ENCODE measurements at places on chromosomes 6 and 20.

GRCh38 chr6:52108128-52108527 lies 20.7 kb upstream of the PKHD1 start:
- DNase-seq = no peak

- no peak for DNase-seq
Observed at GRCh38 chr20:41358717-41359116, 7.9 kb downstream of the EMILIN3 start.

DNA sequence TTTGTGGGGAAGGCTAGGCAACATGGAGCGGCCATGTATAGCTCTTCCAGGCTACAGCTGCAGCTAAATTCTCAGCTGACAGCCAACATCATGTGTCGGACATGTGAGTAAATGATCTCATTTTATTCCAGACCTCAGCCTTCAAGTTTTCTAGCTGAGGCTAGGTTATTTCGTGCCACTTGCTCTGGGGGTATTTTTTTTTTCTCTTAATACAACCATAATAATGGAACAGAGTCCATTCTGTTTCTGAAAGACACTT lies 573.5 kb downstream of the CD109 start:
- no peak for DNase-seq

DNA sequence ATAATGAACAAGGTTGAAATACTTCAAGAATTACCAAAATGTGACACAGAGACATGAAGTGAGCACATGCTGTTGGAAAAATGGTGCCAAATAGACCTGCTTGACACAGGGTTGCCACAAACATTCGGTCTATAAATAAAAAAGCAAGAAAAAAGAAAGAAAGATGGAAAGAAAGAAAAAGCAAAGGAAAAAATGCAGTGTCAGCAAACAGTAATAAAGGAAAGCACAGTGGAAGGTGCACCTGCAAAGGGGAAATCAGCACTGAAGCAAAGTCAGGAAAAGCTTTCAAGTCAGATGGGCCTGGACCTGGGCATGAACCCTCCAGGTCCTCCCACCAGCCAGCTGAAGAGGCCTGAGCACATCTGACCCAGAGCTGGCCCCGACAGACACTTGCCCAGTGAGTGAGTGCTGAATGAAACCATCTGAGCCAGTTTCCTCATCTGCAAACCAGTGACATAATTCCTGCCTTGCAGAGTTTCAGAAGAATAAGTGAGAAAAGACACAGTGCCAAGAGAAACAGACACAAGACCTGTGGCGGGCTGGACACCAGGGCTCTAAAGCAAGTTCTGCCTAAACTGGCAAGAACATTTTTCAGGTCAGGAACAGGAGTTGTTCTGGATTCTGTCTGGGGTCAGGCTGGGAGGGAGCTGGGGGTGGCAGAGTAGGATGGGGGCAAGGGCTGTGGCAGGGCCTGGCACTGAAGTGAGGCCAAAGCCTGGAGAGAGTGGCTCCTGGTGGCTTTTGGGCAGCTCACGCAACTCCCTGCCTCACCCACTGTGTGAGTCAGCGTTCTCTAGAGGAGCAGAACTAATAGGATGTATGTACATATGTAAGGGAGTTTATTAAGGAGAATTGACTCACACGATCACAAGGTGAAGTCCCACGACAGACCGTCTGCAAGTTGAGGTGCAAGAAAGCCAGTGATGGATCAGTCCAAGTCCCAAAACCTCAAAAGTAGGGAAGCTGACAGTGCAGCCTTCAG lies 23.9 kb upstream of the MICB start:
- DNase-seq = peak; percentile 65

DNA sequence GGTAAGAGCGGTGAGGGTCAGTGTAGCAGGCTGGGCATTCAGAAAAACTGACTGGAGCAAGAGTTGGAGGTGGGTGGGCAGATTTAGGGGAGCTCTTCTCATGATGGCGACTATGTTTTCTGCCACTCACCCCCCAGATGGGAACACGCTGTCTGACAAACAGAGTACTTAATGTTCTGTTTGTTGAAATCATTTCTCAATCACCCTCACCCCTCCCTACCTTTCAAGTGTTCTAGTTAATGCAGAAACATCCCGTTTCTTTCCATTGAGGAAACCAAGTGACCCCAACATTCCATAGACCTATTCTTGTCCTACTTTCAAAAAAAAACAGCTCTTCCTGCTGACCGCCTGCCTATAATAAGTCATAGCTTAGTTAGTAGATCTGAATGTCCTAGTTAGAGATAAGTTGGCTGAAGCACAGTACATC lies 132.5 kb upstream of the NEDD9 start:
- no peak for DNase-seq

DNA sequence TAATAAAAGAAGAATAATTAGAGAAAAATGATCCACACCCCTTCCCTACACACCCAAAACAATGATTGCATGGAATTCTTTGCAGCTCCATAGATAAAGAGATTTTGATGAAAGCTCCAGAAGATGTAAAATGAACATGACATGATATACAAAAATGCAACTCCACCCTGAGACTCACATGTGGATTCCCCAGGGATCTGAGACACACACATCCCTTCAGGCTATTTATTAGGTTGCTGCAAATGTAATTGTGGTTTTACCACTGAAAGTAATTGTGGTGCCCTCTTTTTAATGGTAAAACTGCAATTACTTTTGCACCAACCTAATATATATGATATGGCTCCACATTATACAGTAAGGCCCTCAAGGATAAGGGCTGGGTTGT lies 40.4 kb upstream of the TBC1D7 start:
- no peak for DNase-seq

DNA sequence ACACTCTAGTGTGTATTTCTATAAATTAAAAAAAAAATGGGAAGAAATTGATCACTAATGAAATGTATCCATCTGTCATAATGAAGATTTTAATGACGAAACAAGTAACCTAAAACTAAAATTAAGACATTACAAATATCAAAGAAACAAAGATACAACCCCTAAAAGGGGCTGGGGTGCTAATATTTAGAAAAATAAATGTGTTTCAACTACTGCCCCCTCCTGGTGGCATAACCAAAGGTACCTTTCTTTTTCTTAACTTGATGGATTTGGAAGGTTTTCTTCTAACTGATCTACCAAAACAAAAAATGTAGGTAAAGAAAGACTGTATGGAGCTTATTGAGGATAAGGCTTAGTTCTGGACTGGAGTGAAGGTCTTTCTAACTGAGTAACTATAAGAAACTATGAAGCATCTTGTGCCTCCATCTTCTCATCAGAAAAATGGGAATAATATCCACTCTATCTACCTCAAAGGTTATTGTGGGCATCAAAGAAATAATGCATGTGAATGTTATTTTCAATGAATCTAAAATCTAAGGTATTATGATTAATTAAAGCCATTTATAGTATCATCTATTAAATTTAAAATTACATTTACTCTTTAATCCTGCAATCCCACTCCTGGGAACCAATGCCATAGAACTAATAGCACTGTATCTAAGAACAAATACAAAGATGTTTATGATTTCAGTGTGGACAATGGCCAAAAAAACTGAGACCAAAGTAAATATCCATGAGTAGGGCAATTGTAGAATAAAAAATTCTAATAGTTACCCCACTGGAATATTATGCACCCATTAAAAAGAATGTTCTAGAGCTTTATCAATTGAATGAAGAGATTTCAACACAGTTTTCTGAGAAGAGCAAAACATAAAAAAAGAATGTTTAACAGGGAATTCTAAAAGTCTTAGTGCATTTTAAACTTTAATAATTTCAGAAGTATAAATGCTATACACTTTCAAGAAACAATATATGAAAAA lies 117.2 kb downstream of the BACH2 start:
- no peak for DNase-seq

DNA sequence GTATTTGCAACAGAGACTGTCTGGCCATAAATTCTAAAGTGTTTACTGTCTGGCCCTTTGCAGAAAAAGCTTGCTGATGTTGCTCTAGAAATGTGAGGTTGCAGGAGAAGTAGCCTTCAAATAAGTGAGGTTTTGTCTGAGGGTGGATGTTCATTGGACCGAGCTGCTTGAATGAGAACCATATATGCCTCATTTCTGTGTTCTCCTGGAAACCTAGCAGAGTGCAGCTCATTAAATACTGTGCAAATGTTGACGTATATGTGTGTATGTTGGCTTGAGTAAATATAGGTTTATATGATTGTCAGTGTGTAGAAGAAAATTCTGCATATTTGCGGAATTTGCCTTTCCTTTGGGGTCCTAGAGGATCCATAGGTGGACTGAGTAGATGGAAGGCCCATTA lies 39.0 kb downstream of the CHMP4B start:
- no peak for DNase-seq

DNA sequence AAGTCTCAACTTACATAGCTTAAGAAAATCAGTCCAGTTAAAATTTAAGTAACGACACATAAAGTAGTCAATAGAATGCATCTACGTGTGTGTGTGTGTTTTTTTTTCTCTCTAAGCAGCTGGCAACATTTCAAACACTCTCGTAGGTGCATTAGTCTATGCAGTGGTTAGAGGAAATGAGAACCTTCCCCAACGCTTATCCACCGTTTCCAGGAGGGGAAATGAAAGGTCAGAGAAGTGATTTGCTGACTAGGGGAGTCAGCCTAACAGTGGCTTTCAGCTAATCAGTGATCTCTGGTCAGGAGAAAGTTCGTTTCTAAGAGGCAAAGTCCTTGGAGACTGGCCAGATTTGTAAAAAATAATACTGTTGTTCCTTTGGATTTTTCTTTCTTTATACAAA lies 806.6 kb downstream of the C6orf118 start:
- DNase-seq = no peak

- no peak for DNase-seq
Observed at GRCh38 chr20:35252037-35252461, 25.6 kb downstream of the MMP24 start.

GRCh38 chr6:111996144-111996865 lies 57.6 kb upstream of the CCN6 start:
- DNase-seq = no peak

GRCh38 chr6:145668844-145669243 lies 66.5 kb downstream of the EPM2A start:
- DNase-seq = no peak

GRCh38 chr6:30357678-30358540 lies 13.0 kb downstream of the RPP21 start:
- DNase-seq = no peak

- DNase-seq = no peak
Observed at GRCh38 chr6:146795479-146796133, 196.8 kb downstream of the ADGB start.

- no peak for DNase-seq
Observed at GRCh38 chr6:35453236-35453635, 1.1 kb downstream of the FANCE start.

GRCh38 chr6:106525882-106526275 lies 103.4 kb downstream of the RTN4IP1 start:
- DNase-seq = no peak

GRCh38 chr6:149500096-149500495 lies 15.3 kb upstream of the ZC3H12D start:
- no peak for DNase-seq

- no peak for DNase-seq
Observed at GRCh38 chr6:50096296-50096695, 46.6 kb upstream of the DEFB112 start.

DNA sequence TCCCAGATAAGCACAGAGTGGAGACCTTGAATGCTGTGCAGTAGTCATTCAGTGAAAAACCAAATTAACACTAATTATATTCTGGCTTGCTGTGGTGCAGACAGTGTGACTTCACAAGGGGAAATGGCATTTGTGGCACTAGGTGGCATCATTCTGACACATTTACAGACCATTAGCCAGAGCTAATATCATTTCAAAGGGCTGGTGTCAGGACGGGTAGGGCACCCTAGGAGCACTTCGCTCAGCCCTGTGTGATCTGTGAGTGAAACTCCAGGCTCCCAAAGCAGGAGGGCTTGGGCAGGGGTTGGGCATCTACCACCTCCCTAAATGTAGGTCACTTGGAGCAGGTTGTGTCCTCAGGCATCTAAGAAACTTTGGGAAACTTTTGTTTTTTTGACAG lies 555.8 kb downstream of the PKHD1 start:
- DNase-seq = no peak

DNA sequence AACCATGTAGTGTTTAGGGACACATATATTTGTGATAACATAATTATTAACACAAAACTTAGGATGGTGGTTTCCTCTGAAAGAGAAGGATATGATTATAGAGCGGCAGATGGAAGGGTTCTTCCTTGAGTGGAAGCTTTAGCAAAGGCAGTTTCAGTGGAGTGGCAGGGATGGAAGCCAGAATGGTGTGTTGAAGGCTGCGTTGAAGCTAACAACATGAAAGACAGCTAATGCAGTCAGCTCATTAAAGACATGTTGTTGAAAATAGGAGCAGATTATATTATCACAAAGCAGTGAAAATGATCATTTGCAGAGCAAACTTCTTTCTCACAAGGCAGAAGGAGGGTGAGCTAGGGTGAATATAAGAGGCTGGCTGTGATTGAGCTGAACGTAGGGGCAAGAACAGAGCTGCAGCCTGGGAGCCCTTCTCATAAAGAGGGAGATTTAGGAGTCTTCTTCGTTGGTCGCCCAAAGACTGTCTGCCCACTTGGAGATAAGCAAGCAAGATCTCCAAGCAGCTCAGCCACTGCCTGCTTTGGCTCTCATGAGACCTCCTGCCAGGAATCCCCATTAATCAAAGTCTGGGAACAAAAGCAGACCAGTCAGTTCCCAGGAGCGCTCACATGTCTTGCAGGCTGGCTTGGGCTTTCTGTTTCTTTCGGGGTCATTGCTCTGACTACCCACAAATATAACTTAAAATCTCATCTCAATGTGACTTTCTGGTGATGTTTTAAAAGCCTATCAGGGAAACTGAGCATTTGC lies 2.6 kb upstream of the ANKRD6 start:
- DNase-seq = no peak

DNA sequence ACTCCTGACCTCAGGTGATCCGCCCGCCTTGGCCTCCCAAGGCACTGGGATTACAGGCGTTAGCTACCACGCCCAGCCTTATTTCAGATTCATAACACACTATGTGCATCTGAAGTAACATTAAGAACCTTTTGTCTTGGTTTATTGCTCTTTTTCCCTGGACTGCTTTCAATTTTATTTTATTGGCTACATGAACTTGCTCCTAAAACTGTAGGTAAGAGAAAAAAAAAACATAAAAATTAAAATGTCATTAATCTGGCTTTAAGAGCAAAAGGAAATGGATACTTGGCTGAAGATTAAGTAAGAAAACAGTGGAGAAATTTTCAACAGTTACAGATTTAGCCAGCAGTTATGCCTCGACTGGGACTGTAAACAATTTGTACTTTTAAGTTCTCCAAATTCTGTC lies 62.5 kb downstream of the GJA1 start:
- no peak for DNase-seq

- no peak for DNase-seq
Observed at GRCh38 chr6:14598017-14598864, 480.7 kb downstream of the CD83 start.
